ENCODE measurements at places on chromosomes 1 and 21. TPM values are rescaled to one million over a fixed set of nuclear protein-coding genes. Genes with fewer than 3 reads are reported as not detected.

DNA sequence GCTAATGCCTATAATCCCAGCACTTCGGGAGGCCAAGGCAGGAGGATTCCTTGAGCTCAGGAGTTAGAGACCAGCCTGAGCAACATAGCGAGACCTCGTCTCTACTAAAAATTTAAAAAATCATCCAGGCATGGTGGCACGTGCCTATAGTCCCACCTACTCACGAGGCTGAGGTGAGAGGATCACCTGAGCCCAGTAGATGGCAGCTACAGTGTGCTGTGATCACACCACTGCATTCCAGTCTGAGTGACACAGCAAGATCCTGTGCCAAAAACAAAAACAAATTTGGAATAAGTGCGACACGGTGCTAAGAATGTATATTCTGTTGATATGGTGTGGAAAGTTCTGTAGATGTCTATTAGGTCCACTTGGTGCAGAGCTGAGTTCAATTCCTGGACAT lies 15.1 kb downstream of the USP33 start:
- no peaks in the 10 kb centered on the region for H3K27me3 ChIP-seq
- H3K4me3 ChIP-seq = no peak overlapping the region
- H3K4me1 ChIP-seq = no peaks in the 10 kb centered on the region
- no peak for DNase-seq
- no peak overlapping the region for H3K27ac ChIP-seq

GRCh38 chr1:104855550-104855949 lies 1105.9 kb downstream of the AMY1C start:
- no peaks in the 10 kb centered on the region for H3K36me3 ChIP-seq
- peaks cover 5% of the 10 kb centered on the region for H3K4me1 ChIP-seq
- no peaks in the 10 kb centered on the region for H3K27me3 ChIP-seq
- H3K27ac ChIP-seq = no peak overlapping the region

GRCh38 chr1:217881131-217881543 lies 250.0 kb downstream of the SPATA17 start:
- no peaks in the 10 kb centered on the region for H3K36me3 ChIP-seq
- no peak overlapping the region for H3K27ac ChIP-seq
- no peak for DNase-seq
- no peak overlapping the region for H3K4me3 ChIP-seq

The NME7 gene
- total RNA-seq = 25.6 TPM

The FAM151A gene
- not detected for total RNA-seq

All from mesothelial cell of epicardium (in vitro differentiated cells).